Stimulated activated CD8-positive, alpha-beta memory T cell treated with anti-CD3 and anti-CD28 coated beads, Interleukin-2, amount 100 ng/mL, for 48 hours (primary cell): ENCODE measurements at places on chromosomes 4 and X.

GRCh38 chr4:11505221-11505971 lies 76.7 kb upstream of the HS3ST1 start:
- DNase-seq, result peak; percentile 7

- DNase-seq, result no peak
Measured at GRCh38 chrX:137423241-137423640, 142.7 kb upstream of the ZIC3 start.

DNA sequence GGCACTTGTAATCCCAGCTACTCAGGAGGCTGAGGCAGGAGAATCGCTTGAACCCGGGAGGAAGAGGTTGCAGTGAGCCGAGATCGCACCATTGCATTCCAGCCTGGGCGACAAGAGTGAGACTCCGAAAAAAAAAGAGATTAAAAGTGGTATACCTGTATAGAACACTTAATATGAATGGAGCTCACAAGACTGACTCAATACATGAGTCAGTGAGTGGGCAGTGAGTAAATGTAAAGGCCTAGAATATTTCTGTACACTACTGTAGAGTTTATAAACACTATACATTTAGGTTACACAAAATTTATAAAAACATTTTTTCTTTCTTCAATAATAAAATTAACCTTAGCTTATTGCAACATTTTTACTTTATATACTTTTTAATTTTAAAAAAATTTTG lies 93.8 kb downstream of the CENPC start:
- no peak for DNase-seq

DNA sequence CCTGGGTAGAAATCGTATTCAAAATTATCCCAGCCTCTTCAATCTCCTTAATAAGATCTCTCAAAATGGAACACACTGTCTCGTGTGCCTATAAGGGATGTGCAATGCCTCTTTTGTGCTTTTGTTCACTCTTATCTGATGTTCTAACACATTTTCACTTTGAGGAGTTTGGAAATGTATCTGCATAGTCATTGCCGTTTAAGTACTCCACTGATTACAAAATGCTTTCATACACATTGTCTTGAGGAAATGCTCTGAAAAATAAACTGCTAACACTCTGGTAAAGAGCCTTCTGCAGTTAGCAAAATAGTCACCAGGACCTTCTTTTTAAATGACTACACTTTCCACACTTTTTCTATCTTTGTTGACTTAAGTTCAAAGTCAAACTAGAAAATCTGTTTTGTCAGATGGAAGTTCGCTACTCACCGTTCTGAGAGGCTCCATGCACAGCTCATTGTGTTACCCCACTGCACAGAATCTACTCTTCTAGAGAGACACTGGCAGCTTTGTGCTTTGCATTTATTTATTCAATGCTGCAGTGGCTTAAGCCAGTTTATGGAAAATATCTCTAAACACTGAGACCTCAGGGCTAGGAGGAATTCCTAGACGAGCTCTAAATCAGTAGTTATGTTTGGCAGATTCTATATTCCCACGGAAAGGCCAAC lies 159.0 kb downstream of the CHIC2 start:
- no peak for DNase-seq

DNA sequence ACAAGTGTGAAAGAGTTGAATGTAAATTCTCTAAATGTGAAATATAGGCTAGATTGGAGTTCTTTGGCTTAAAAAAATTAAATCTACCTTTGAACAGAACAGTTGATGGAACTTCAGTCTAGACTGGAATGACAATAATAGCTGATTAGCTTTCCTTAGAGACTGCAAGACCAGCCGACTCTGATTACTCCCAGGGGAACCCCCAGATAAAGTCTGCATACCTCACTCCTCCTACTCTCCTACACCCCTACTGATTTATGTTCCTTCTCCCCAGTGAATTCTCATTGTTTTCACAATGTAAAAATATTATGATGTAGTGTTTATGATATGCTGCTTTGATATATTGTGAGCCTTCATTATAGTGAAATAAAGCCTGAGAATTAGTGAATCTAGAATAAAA lies 241.3 kb downstream of the CFAP299 start:
- DNase-seq, result no peak
